ENCODE measurements at places on chromosomes 7 and 10. TPM values are rescaled to one million over a fixed set of nuclear protein-coding genes. Genes with fewer than 3 reads are reported as not detected.

DNA sequence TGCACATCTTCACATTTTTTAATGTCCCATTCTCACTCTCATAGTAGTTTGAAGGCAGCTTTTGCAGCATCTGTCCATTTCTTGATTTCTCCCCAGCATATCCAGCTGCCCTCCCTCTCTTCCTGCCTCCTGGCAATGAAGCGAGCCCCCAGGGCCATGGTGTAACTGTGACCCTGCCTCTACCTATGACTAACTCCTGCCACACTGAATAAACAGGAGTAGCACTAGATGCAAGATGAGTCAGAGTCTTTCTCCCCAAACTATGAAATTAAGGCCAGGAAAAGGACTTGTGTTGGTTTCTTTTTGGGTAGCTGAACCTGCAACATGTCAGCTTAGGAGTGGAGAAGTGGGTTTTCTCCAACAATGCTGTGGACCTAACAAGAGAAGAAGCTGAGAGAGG, 329.0 kb downstream of the RNLS start:
- peak; percentile 27 for DNase-seq

DNA sequence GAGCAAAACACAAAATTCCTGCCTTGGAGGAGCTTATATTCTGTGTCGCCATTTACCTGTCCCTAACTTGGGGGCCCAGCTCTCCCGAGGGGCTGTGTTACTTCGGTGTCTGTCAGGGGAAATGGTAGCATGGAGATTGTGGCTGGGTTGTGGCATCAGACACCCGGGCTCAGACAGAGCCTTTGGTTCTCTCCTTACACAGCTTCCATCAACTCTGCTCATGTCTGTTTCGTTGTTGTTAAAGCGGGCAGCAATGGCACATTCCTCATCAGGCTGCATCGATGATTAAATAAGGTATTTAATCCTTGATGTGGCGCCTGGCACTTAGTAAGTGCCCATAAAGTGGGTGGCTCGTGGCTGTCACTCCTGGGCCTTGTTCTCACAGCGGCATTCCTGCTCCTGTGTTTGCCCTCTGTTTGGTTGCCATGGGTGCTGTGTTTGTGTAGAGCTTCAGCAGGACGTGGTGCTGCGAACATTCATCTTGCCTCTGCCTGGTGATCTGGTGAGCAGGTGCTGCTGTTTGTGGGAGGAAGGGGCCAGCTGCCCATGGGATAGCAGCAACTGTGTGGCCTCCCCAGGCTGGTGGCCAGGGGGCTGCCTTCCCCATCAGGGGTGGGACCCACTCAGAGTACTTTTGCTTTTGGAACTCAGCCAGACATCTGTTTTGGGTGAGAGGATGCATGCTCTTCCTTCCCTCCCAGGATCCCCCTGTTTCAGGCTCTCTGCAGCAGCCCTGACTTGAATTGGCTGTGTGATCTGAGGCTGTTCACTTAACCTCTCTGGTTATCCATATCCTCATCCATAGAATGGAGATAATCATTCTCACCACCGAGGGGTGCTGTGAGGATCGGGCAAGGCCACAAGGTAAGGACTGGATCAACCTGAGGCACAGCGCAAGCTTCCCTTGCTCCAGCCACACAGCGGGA, 207.2 kb upstream of the SVIL start:
- peak; percentile 88 for DNase-seq

- no peak for DNase-seq
These were observed 1.8 kb downstream of the KIAA1549 start for GRCh38 chr7:138979226-138979979.

DNA sequence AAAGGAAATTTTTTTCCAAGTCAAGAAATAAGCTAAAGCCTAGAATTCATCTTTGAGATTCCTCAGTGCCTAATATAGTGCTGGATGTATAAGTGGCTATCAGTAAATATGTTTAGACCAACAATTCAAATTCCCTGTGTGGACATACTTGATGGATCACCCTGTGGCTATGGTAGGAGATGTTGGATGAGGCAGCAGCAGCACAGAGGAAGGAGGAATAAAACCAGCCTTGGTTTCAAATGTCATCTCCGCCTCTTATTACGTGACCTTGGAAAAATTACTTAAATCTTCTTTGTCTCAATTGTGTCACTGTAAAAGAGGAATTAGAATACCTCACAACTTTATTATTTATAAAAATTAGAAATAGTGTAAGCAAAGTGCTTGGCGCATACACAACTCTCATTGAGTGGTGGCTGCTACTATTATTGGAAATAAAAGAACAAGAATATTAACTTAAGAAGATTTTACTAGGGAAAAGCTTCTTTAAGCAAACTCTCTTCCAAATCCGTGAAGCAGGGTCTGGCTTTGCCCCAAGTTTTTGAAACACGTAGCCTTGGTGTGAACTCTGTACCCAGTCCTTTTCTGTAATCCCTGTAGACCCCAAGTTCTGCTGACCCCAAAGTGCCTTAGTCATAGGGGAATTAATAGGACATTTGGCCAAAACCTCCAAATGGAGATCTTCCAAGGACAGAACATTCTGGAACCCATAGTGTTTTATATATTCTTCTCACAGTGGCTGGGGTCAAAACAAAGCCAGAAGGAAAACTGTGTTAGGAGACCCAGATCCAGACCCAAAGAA, 283.8 kb downstream of the PTEN start:
- no peak for DNase-seq

Gene WEE2
- not detected for total RNA-seq

DNA sequence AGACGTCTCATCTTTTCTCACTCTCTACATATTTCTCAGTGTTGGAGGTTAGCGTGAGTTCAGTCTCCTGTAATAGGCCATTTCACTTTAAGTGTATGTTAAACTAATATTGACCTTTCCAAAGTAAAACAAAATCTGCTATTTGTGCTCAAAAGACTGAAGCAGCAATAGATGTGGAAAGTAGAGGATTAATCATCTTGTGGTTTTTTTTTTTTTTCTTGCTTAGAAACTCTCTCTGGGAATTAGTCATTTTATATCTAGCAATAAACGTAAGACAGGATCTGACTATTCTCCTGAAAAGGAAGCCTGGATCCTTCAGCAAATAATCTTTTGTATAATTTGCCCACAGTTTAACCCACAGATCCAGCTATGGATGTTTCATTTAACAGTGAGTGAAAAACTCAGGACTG, 81.7 kb downstream of the NRP1 start:
- DNase-seq = no peak

DNA sequence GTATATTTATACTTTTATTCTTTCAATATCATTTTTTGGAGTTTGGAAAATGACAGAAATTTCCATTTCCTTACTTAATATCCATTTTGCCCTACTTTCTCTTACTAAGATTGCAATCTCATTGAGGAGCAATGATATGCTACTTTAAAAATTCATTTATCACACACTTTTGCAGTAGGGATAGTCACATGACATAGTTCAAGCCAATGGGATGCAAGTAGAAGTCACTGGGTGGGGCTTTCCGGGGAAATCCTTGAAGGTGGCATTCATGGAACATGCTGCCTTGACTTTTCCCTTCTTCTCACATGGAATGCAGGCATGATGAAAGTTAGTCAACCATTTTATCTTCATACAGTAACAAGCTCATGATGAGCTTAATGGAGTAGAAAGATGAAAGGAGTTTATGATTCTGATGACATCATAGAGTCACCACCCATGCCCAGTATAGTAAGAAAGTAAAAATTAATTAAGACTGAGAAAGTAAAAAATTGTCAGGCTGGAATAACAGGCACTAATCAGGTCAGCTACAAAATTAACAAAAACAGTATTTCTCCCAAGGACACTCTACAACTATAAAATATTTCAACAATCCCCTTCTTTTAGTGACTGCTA, 33.4 kb downstream of the IQUB start:
- DNase-seq = no peak

DNA sequence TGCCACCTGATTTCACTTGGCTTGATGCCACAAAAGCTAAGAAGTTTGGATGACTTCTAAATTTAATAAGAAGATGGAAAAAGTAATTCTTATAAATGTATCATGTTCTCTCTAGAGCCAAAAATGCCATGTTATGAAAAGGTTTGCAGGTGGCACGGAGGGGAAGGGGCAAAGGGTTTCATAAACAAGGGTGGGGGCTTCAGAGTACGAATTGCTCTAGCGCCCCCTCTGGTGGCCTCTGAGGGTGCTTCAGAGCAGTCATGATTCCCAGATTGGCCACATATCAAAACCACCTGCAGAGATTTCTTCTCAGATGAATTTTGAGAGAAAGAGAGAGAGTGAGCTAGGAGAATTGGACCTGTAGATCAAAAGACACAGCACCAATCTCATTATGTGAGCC, 208.6 kb upstream of the YAE1 start:
- DNase-seq = no peak

DNA sequence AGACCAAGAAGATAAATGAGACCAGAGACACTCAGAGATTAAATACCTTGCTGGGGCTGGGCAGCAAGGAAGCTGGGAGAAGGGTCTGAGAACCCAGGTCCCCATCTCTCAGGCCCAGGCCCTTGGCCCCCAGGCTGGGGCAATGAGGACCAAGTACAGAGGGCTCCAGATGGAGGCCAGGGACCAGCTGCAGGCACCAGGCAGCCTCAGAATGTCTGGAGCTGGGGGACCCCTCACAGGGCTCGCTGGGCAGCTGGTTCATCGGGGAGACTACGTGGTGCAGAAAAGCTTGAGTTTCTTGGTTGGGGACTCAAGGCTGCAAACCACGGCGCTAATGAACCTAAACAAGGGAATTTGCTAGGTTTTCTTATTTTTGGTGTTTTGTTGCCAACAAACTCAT, 75.6 kb downstream of the PRKAG2 start:
- no peak for DNase-seq

DNA sequence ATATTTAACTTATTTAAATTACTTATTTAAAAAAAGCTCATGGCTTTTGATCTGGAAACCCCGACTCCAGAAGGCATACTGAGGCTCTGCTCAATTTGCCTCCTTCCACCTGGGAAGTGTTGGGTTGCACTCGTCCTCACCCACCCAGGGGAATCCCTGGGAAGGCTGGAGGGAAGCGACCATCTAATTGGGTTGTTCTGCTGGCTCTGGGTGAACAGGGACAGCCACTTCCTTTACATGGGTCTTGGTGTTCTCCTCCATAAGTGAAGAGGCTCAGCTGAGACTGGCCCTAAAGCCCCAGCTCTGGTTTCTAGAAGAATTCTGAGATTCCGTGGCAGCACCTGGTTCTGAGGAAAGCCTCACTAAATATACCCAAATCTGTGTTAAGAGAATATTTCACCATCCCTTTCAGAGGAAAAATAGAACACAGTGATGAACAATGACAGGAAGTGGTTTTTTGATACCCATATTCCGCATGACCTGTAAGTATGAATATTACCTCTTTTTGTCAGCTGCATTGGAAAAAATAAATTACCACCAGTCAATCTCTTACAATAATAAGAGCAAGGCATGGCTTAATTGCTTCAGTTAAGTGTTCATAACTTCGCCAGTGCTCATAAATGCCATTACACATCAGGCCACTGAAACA, 131.1 kb upstream of the SHH start:
- no peak for DNase-seq

DNA sequence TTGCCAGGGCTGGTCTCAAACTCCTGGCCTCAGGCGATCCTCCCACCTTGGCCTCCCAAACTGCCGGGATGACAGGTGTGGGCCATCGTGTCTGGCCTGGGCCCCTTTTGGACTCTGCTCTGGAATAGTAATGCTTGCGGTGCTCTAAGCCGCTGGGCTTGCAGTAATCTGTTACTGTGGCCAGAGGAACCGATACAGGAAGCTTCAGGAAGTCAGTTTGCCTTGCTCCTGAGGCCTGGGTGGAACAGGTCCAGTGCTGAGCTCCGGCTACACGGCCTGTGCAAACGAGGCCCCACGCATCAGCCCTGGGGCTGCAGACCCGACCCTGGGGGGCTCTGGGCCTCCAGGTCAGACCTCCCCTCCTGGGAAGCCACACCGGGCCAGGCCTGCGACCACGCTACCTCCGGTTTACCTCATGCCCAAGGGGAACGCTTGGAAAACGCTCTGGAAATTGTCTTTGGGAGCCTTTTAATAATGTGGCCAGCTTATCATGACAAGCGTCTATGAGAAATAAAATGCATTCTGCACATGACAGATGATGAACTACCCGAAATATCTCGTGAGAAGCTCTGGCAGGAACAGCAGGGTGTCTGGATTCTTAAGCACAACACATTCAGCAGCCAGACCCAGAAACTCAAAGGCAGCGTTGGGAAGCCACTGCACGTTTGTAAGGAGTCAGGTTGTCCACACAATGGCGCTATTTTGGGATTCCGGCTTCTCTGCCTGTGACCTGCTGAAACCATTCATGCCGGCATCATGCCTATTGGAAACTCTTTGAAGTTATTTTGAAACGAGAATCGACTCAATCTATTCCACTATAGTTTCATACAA, 10.1 kb upstream of the ADAP1 start:
- no peak for DNase-seq

DNA sequence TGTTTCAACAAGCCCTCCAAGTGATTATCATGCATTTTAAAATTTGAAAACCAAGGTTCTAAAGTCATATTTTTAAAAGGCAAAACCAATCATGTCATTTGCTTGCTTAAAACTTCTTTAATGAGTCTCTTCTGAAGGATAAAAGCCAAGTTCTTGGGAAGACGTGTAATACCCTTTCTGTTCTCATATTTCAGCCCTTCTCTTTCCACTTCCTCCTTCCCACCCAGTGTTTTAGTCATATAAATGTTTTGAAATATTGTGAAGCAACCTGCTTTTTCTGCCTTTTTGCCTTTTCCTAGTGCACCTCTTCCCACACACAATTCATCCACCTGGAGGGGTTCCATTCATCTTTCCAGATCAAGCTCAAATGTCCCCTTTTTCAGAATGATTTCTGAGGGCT, 211.1 kb upstream of the LRRTM3 start:
- no peak for DNase-seq

Gene CFAP46
- 9.9 TPM for total RNA-seq

GRCh38 chr7:130463553-130464434, 23.0 kb upstream of the CEP41 start:
- no peak for DNase-seq

DNA sequence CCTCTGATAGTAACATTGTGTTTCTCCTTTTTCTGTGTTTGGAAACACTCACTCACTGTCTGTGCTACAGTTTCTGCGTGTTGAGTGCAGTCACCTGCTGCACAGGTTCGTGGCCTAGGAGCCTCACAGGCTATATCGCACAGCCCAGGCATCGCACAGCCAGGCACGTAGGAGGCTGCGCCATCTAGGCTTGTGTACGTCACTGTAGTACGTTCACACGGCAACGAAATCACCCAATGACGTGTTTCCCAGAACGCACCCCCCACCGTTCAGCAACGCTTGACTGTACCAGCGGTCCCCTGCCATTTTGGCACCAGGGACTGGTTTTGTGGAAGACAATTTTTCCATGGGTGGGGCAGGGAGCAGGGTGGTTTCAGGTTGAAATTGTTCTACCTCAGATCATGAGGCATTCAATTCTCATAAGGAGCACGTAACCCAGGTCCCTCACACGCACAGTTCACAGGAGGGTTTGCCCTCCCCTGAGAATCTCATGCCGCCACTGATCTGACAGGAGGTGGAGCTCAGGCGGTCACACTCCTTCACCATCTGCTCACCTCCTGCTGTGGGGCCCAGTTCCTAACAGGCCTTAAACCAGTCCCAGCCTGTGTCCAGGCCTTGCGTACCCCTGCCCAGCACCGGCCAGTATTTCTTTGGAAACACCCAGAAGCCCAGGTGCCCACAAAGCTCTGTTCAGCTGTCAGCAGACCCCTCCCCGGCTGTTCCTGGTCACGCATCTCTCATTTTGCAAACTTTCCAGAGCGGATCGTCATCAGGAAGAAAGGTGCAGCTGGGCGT, 23.2 kb upstream of the PRKAR1B start:
- DNase-seq = no peak

GRCh38 chr10:23376229-23376655, 31.6 kb upstream of the C10orf67 start:
- no peak for DNase-seq

All from thyroid gland (tissue), 4 donors.